Activated CD4-positive, alpha-beta T cell treated with anti-CD3 and anti-CD28 coated beads, Interleukin-2, amount 50 U/mL, for 16 hours (primary cell): ENCODE measurements at places on chromosomes 5 and 9.
A peak's percentile ranks its signal among the peaks of the same experiment; 100 is the strongest.

GRCh38 chr9:79765466-79765865, 193.7 kb downstream of the TLE4 start:
- no peak for DNase-seq

- DNase-seq: no peak
Observed at GRCh38 chr5:121693864-121694263, 157.8 kb upstream of the FTMT start.

- DNase-seq: peak; percentile 14
Observed at GRCh38 chr5:171311322-171312077, 2.5 kb downstream of the TLX3 start.

GRCh38 chr9:117437283-117437682, 22.4 kb upstream of the ASTN2 start:
- no peak for DNase-seq

DNA sequence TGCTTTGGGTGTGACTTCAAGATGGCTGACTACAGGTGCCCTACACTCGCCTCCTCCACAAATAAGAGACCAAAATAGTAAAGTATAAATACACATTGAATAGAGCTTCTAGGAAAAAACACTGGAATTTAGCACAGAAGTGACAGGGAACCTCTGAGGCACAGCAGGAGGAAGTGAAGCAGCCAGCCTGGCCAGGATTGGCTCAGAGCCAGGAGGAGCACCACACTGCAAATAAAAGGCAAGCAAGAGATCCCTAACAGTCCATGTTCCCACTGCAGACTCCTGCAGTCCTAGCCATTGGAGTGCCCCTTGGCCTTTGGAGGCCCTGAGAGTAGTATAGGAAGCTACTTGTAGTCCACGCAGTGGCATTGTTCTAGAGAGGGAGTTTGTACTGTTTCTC, 186.7 kb upstream of the TLX3 start:
- DNase-seq: no peak

- no peak for DNase-seq
Observed at GRCh38 chr9:33136721-33137670, 30.1 kb downstream of the B4GALT1 start.

- peak; percentile 28 for DNase-seq
Observed at GRCh38 chr9:134059661-134060395, 8.0 kb downstream of the BRD3 start.

DNA sequence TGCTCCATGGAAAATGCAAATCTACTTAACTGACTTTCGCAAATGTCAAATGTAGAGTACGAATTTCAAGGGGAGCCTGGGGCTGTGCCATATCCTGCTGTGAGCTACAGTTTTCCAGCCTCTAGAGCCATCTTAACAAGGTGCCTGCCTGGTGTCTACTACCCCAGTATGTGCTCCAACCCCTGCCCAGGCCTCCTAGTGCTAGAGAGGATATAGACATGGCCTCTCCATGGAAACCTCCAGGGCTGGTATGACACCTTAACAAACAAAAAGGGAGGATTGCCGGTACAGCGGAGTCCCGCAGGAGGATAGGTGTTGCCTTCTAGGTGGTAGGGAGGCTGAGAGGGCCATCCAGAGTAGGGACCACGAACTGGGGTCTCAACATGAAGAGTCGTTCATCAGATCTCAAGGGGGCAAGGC, 13.6 kb upstream of the IL3 start:
- DNase-seq: no peak

DNA sequence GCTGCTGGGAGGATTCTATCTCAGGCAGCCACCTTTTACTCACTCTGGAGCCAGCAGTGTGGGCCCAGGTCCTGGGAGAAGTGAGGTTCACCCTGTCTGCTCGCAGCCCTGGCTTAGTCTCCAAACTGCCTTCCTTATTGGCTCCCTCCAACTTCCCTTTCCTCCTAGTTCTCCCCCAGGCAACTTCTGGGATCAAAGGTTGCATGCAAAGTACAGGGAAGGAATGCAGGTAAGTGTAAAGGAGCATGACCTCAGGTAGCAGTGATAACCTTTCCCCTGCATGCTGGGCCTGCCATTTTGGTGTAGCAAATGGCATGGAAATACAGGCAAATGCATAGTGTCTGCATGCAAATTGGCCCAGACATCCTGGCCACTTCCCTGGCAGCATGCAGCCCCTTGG, 53.8 kb upstream of the ARAP3 start:
- no peak for DNase-seq

- no peak for DNase-seq
Observed at GRCh38 chr9:136900988-136901515, 14.7 kb downstream of the TRAF2 start.

GRCh38 chr9:84170521-84171141, 169.9 kb downstream of the SLC28A3 start:
- DNase-seq: no peak

DNA sequence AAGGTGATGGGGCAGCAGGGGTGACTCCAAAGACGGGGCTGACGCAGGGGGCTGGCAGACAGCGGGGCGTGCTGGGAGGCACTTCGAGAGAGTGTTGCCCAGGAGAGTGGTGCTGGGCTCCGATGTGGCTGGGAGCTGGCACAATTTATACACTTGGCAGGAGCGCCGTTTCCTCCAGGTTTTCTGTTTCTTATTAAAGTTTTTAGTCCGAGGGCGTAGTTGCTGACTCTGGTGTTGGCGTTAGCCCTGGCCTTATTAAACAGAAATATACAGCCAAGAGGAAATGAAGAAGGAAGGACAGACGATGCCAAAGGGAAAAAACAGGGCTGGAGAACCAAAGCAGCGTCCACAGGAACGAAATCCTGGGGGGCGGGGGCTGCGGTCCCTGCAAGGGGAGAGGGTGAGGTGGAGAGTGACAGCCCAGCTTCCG, 139.6 kb upstream of the PHYKPL start:
- DNase-seq: no peak

GRCh38 chr5:158070859-158071258, 211.9 kb upstream of the CLINT1 start:
- no peak for DNase-seq

DNA sequence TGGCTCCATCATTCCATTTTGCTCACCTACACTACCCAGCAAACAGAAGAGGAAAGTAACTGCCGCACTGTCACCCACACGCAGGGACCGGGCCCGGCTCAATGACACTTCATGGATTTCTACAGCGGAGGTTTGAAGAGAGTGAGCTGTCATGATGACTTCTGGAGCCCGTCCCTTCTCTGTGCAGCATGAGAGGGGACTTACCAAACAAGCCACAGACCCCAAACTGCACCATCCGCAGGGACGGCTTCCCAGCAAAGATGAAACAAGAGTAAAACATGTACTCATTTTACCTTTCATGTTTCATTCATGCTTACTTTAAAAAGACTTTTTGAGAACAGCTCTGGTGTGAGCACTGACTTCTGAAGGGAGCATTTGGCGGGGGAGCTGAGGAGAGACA, 99.5 kb downstream of the TLE1 start:
- DNase-seq: no peak

DNA sequence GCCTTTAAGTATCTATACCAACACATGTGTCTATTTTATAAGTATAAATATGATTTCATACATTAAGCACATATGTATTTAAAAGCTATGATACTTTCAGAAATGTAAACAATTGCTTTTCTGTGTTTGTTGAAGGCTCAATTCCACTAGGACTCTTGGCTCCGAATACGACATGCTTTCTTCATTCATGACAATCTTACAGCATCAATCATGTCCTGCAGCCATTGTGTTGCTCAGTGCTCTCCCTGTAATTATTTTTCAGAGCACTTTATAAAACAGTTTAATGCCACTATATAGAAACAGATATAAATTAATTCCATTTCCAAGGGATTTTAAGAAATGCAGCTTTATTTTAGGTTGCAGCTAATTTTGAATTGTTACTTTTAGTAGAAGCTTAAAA, 167.3 kb downstream of the TAF11L14 start:
- DNase-seq: no peak

DNA sequence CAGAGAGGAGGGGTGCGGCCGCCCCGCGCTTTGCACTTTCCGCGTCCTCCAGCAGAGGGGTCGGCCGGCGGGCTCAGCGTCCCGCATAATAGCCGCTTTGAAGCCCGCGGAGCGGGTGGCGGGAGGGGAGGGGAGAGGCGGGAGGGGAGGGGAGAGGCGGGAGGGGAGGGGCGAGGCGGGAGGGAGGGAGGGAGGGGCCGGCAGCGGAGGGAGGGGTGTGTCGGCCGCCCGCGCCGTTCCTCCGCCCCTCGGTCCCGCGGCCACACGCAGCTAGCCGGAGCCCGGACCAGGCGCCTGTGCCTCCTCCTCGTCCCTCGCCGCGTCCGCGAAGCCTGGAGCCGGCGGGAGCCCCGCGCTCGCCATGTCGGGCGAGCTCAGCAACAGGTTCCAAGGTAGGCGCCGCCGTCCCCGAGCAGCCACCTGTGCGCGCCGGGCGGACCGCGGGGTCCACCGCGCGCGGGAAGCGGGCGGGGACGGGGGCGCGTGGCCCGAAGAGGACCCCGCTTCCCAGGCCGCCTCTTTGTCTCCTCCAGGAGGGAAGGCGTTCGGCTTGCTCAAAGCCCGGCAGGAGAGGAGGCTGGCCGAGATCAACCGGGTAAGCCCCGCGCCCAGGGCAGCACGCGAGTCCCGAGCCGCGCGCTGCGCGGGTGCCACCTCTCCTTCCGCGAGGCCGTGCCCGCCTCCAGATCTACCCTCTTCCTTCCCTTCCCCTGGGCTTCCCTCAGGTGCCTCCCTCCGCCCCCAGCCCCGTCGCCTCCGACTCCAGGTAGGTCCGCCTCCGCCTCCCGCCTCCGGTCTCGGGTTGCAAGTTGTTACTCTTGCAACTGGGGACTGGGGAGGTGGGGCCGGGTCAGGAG, at the start of gene AIF1L:
AIF1L (plus strand) TSS at position 263 of the 857 bp plus-strand sequence; CDS start at position 362, 99 bp downstream.
- DNase-seq: peak; percentile 19

GRCh38 chr5:81601919-81602318, 149.0 kb downstream of the SSBP2 start:
- DNase-seq: no peak

GRCh38 chr9:30722065-30722464, 1662.4 kb upstream of the ACO1 start:
- no peak for DNase-seq

GRCh38 chr9:108272349-108272899, 583.4 kb downstream of the ACTL7B start:
- DNase-seq: no peak

GRCh38 chr9:124216474-124217176, 41.1 kb upstream of the NEK6 start:
- DNase-seq: peak; percentile 85

GRCh38 chr5:137292461-137293027, 206.6 kb downstream of the SPOCK1 start:
- DNase-seq: no peak

DNA sequence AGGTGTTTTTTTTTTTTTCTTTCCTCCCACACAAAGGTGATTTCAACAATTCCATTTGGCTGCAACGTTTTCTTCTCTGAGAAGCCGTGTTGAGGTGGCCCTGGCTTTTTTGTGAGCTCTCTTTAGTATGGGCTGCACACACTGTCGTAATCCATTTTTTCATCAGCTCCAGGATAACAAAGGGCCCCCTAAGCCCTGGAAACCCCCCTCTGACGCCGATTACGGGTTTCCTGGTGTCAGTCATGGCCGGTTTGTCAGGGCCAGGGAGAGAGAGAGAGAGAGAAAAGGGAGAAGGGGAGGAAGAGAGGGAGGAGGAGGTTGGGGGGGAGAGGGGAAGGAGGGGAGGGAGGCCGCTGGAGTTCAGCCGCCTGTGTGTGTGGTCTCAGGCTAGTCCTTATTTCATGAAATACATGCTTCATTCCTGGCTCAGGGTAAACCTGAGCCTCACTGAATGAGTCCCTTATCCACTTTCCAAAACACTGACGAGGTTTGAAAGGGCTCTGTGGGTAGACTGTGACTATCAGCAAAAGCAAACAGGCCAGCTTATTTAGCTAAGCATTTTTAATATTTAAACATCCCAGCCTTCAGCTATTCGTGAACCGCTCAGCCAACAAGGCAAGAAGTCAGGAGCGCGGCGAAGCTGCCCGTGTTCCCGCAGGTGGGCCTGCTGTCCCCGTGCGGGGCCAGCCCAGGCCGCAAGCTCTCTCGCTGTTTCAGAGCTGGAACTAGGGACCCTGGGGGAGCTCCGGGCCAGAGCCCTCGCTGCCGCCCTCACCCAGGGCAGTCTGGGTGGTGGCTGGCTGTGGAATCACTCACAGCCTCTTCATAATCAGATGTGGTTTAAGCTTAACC, 172.8 kb downstream of the ERCC6L2 start:
- no peak for DNase-seq

DNA sequence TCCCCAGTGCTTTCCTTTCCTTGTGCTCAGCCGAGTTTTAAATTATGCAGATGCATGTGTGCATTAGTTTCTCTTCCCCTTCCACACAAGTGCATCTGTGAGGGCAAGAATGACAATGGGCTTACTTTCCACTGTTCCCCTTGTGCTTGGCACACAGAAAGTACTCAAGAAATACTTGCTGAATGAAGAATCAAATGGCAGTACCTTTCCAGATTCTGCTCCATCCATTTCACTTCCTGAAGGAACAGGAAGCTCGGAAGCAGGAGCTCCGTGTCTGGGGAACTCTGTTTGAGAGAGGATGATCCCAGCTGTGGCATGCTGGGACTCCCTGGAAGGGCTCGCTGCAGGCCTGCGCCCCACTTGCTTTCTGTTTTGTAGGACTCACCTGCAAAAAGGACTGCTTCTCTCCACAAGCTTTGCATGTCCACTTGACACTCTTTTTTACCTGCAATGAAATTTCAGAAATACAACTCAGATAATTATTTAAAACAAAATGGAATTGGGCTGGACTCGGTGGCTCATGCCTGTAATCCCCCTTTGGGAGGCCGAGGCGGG, 5.5 kb downstream of the MRNIP start:
- DNase-seq: no peak

- DNase-seq: no peak
Observed at GRCh38 chr9:93861736-93862358, 93.3 kb downstream of the BARX1 start.

GRCh38 chr9:129336601-129337331, 158.7 kb upstream of the IER5L start:
- DNase-seq: no peak

DNA sequence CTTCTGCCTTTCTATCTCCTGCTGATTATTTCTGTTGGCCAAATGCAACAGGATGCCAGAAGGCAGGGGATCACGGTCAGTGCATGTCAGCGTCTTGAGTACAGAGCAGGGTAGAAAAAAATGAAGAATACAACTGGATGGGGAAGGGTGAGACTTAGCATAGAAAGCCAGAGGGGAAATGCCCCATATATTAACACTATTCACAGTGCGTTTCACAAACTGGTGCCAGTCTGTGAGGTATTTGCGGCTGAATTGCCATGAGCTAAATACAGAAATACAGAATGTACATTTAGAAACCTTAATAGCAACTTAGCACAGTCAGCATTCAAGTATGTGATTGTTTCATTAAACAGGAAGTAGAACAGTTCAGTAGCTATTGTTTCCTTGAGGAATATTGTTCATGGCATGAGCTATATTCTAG, 31.0 kb upstream of the SLC1A3 start:
- DNase-seq: no peak
